ENCODE measurements at places on chromosomes 3 and 15. TPM values are rescaled to one million over a fixed set of nuclear protein-coding genes. Genes with fewer than 3 reads are reported as not detected.

The TPRG1 gene
- 8.6 TPM for total RNA-seq

The STRA6 gene
- 0.18 TPM for total RNA-seq

The GOLGA8K gene
- total RNA-seq = not detected

The SCAANT1 gene
- not detected for total RNA-seq

The HYAL1 gene
- total RNA-seq = 0.90 TPM

The TTC21A gene
- 2.4 TPM for total RNA-seq

The RAB5A gene
- total RNA-seq = 13.7 TPM

The LINGO1 gene
- total RNA-seq = not detected

The RTP3 gene
- total RNA-seq = not detected

The PTPRG gene
- total RNA-seq = 27.6 TPM

The CEP97 gene
- total RNA-seq = 21.4 TPM

Data from fibroblast of the aortic adventitia (primary cell).